Activated CD4-positive, alpha-beta T cell treated with anti-CD3 and anti-CD28 coated beads, Interleukin-10, Interleukin-2, amounts not matched to agents 100 ng/mL and 50 ng/mL, durations not matched to agents 16 hours and 8 hours (primary cell): ENCODE measurements at places on chromosomes 5 and 9.

- DNase-seq, result no peak
These were observed 61.1 kb upstream of the ARAP3 start for GRCh38 chr5:141742866-141743851.

- DNase-seq, result no peak
These were observed 125.3 kb downstream of the ATP10B start for GRCh38 chr5:160726721-160727120.

DNA sequence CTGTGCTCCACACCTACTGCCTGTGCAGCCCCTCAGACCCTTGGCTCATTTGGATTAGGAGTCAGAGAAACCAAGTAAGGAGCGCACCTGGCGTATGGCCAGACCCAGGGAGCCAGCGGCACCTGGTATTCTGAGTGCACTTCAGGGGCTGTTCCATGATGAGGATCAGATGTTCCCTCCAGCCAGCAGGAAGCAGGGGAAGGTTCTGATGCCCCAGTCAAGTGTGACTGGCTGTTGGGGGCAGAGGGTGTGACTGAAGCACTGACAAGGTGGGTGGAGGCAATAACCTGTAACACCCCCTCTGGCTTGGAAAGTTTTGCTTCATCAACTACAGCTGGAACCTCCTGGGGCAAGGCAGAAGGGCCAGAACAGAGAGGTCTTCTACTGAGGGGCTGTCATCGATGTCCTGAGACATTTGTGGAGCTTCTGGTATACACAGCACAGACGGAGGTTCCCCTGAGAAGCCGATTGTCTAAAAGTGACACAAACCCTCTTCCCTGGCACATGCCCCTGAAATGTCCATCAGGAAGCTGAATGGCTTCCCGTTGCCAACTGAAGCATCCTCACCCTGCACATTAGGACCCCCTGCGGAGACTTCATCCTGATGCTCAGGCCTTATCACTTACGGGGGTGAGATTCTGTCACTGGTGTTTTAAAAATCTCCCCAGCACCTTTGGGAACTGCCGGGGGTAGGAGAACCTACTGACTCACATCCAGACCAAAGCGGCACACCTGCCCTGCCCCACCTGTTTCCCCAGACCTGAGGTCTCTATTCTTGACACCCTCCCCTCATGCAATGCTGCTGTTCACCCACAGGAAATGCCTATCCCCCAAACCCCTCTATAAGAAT is 21.1 kb downstream of the TRAF1 start:
- no peak for DNase-seq

DNA sequence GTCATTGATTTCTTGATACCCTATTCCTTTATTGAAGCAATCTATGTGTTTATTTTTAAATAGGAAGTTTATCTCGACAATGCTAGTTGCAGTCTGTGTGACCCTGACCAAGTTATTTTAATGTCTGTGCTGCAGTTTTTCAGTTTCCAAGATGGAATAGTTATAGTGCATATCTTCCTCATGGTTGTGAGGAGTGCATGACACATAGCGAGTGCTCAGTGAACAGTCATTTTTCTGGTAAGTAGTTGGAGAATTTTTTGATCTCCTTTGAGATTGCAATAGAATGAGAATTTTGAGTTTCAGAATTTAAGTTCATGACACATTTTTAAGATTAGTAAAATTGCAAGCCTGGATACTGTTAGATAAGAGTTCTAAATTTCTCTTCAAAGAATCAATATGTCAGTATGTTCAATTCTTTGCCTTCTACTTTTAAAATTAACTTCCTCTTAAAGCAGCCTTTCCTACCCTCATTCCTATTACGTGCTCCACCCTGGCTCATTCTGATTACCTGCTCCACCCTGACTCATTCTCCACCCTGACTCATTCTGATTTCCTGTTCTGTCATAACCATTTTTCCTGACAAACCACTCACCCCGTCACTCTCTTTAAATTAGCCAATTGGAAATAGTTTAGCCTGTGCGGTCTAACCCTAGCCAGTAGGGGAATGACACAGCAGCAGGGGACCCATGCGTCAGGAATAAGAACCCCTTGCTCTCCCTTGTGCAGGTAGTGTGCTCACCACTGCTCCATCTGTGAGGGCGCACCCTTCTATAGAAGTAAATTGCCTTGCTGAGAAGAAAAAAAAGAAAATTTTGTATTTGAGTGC is 30.7 kb downstream of the SPIN1 start:
- peak; percentile 88 for DNase-seq

DNA sequence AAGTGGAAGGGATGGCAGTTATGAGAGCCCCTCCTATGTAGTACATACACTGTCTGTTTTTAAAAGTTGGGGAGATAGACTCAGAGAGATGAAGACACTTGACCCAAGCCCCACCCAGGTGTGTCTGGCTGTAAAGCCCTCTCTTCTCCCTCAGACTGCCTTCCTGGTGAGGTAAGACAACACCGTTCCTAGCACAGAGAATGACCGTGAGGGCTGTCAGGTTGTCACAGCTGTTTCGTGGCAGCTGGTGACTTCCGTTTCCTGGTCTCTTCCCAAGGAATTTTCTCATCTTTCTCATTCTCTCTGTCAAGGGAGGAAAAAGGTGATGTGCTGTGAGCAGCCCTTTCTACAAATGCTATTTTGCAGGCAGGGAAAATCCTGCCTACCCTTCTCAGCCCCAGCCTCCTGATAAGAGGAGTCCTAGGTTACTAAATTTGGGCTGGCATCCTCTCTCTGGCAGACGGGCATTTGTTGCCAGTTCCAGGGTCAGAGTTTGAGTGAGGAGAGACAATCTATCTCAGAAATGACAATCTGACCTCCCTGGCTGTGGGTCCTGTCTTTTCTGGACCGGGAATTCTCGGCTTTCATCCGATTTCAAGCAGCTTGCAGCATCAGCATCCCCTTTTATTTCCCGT is 263.5 kb upstream of the PANK3 start:
- no peak for DNase-seq

GRCh38 chr5:96322217-96322616 is 110.8 kb downstream of the PCSK1 start:
- DNase-seq, result no peak

GRCh38 chr9:18985464-18985951 is 47.5 kb downstream of the SAXO1 start:
- DNase-seq, result no peak

DNA sequence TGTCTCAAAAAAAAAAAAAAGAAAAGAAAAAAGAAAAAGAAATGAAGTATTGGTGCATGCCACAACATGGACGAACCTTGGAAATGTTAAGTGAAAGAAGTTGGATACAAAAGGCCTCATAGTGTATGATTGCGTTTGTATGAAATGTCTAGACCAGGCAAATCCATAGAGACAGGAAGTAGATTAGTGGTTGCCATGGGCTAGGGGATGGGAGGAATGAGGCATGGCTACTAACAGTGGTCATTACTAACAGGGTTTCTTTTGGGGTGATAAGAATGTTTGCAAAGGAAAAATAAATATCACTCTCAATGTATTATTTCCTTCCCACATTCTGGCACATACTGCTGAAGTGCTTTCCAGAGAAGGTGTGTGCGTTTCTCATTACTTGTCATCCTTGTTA is 44.1 kb downstream of the UGCG start:
- DNase-seq, result no peak

DNA sequence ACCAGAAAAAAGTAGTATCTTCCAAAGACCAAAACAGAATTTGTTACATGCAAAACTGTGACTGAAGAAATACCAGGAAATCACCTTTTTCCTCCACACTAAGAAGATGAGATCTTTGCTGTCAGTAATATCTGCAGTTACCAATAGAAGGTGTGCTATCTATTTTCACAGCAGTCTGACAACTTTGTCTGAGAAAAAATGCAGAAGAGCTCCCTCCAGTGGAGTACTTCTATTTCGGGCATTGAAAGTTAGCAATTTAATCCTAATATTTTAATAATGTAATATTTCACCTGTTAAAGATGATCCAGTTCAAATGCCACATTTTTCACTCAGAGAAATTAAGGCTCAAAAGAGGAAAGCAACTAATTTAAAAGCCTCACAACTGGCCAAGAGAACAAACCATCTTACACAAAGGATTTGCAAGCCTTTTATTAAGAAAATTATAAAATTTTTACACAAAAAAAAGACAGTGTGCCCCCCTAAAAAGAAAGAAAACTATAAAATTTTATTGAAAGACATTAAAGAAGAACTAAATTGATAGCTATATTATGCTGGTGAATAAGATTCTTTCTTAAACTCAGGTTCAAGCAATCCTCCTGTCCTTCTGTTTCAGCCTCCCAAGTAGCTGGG is 50.6 kb downstream of the DEPDC1B start:
- peak; percentile 26 for DNase-seq

DNA sequence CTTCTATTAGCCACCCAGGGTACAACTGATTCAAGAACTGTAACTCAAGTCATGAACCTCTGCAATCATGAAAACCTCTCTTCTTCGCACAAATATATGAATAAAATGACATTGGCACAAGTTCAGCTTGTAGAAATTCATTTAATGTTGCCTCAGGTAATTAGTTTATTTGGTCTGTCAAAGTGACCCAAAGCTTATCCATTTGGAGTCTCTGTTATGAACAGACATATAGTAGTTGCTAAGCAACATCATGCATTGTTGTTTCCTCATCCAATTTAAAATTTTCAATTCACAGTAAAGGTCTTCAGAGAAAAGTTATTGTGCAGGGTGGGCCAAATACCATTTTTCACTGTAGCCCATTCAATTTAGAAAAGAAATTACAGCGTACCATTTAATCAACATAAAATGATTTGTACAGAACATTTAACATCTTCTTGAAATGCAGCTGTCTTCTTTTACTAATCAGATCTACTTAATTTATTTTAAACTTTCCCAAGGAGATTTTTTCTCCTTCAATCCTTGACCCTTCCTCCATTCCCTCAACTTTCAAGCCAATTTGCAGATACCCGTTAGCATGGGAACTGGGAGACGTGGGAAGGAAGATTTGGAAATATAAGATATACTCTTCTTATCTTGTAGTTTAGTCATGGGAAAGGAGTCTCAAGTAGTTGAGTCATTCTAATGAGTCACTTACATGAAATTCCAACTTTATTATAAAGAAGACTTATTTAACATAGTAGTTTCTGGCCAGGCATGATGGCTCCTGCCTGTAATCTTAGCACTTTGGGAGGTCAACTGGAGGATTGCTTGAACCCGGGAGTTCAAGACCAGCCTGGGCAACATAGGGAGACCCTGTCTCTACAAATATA is 231.3 kb downstream of the ATPSCKMT start:
- DNase-seq, result no peak

DNA sequence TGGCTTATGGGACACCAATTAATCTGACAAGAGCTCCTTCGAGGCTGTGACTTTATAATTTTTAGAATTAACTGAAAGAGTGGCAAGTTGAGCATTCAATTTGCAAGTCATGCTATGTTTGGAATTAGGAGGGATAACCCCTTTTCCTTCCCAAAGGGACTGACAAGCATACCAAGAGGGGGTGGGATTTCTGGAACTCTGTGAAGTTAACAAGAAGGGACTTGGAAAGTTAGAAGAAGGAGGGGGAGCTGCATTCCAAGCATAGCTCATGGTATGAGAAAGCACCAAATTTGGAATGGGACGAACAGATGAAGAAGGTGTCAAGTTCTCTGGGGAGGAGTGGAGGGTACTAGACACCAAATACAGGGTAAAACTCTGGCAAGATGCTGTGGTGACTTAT is 8.9 kb upstream of the PALM2AKAP2 start:
- no peak for DNase-seq

GRCh38 chr5:72681781-72682180 is 134.7 kb upstream of the TNPO1 start:
- no peak for DNase-seq

DNA sequence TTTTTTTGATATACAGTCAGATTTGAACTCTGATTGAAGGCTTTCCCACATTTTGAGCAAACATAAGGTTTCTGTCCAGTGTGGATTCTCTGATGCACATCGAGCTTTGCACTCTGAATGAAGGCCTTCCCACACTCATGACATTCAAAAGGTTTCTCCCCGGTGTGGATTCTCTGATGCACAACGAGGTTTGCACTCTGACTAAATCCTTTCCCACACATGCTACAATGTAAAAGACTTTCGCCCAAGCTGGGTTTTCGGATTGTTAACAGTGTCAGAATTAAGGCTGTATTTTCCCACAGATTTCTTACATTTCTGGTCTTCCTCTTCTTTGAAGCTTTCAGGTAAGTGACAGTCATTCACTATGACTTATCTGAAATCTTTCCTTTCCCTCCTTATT is 44.3 kb downstream of the GHR start:
- no peak for DNase-seq

- no peak for DNase-seq
These were observed 15.7 kb downstream of the SLC6A3 start for GRCh38 chr5:1429496-1429895.

DNA sequence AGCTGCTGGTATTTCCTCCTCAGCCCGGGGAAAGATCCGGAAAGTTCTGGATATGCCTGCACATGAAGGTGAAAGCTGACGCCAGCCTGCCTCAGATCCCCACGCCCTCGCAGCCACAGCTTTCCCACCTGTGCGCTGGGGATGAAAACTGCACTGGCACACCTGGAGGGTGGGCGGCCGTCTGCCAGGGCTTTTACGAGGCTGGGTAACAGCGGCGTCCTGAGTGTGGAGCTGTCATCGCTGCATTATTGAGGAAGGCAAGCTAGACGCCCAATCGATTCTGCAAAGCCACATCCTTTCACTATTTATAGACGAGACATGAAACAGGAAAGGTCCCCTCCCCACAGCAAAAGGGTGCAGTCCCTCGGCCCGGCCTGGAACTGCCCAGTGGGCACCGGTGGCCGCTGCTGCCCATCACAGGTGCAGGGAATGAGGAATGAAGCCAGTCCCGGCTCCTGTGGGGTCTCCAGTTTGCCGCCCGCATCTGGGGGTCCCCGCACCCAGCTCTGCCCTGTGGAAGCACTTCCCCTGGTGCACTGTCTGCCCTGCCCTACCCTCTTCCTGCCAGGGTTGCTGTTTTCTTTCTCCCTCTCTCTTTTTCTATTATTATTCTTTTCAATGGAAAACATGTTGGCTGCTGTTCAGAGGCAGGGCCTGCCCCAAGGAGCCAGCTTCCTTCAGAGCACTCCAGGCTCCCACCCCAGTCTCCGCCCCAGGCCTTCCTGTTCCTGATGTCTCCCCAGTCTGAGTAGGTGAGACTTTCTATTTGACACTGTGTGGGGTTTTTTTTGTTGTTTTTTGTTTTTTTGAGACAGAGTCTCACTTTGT is 7.0 kb downstream of the NOTCH1 start:
- DNase-seq, result peak; percentile 91

DNA sequence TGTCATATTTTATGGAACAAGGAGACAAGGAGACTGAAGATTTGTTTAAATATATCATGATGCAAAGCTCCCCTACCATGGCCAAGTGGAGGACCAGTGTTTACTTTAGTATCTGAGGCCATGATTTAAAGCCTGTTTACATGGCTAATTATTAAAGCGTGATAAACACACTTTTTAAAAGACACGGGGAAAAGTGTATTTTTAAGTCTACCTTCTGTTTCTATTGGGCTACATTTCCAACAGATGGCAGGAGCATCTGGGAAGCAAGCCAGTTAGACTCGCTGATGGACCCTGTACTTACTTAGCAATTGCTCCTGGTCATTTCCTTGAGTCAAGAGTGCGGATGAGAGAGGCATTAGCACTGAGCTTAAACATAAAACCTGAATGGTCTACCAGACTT is 480.3 kb upstream of the SEMA6A start:
- DNase-seq, result no peak

DNA sequence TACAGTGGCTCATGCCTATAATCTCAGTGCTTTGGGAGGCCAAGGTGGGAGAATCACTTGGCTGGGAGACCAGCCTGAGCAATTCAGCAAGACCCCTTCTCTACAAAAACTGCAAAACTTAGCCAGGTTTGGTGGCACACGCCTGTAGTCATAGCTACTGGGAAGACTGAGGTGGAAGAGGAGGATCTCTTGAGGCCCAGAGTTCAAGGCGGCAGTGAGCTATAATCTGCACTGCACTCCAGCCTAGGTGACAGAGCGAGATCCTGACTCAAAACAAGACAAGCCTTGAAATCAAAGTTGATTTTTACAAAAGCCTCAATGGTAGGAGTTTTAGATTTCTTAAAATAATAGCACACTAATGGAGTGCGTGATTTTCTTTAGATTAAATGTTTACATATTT is 14.6 kb downstream of the UBE2D2 start:
- DNase-seq, result peak; percentile 72
